Left renal pelvis (tissue), 4 donors: ENCODE measurements at places on chromosomes 16 and 17. TPM values are rescaled to one million over a fixed set of nuclear protein-coding genes. Genes with fewer than 3 reads are reported as not detected.

DNA sequence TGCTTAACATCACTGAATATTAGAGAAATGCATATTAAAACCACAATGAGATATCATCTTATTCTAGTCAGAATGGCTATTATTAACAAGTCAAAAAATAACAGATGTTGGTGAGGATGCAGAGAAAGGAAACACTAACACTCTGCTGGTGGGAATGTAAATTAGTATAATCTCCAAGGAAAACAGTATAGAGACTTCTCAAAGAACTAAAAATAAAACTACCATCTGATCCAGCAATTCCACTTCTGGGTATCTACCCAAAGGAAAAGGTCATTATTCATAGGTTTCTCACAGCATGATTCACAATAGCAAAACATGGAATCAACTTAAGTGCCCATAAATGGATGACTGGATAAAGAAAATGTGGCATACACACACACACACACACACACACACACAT is 166.4 kb downstream of the CEP112 start:
- no peak for DNase-seq

DNA sequence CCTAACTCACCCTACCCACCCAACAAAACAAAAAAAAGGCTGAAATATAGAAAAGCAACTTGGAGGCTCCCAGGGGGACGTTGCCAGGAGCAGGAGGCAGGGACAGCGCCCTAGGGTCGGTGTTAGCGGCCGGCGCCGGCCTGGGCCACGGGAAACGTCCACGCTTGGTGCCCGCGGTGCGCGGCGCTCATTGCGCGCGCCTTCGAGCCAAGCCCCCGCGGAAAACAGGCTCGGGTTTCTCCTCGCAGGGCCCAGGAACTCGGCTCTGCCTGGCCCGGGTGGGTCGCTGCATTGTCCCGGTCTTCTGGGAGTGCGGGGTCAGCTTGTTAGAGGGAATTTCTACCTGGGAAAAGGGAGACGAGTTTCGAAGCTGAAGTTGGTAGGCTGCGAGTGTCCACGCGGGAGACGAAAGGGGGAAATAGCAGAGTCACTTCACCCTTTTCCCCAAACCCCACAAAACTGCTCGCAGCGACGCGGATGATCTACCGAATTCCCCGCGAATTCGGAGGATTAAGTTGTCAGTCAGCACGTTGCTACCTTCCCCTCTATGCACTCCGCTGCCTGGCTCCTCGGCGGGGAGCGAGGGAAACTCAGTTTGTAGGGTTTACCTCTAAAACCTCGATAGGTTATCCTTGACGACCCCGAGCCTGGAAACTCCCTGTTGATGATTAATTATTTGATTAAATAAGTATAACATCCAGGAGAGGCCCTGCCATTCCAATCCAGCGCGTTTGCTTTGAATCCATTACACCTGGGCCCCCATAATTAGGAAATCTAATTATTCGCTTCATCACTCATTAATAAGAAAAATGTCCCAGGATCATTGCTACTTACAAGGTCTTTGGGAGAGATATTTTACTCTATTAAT is 751 bp upstream of the FOXC2 start:
- no peak for DNase-seq

Gene PIRT
- 0.66 TPM for polyA plus RNA-seq

GRCh38 chr17:35542990-35543389 is 5.5 kb upstream of the SLFN12L start:
- no peak for DNase-seq

GRCh38 chr17:74076446-74076845 is 127.0 kb upstream of the RPL38 start:
- DNase-seq, result no peak

DNA sequence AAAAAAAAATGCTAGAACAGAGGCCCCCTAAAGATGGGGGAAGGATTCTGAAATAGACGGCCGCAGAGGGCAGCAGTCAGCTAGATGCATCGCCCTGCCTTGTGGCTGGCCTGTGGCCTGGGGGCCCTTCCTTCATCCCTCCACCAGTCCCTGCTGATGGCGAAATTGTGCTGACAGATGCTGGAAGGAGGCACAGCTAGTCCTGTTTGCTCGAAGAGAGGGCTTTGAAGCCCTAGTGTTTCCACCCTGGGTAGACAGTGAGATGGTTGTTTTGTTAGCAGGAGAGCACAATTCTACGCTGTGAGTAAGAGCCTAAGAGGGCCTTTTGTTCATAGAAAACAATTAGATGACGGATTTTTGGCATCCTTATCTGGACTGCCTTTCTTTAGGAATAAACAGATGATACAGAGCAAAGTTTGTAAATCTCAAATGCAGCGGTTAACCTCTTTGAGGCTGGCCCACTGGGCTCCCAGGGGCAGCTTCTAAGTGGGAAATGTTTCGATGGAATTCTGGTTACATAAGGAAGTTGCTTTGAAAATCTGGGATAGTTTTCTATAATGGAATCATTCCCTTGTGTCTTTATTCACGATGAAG is 23.0 kb downstream of the VPS35L start:
- no peak for DNase-seq

GRCh38 chr17:8797621-8798175 is 1.5 kb downstream of the MFSD6L start:
- no peak for DNase-seq

DNA sequence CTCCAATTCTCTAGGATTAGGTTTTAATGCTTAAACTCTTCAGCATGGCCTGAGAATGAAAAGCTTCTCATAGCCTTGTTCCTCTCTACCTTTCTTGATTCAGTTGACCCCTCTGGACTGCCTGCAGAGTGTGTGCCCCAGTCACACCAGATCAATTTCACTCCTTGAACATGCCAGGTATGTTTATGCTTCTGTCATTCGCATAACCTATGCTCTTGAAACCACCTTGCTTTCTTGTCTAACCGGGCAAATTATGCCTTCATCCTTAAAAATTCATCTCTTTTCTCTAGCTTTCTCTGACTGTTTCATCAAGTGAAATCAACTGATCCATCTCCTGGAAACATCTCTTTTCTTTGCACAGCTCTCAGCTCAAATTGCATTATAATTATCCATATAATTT is 42.3 kb downstream of the CDH11 start:
- no peak for DNase-seq

GRCh38 chr16:27304881-27305745 is 8.7 kb upstream of the IL4R start:
- no peak for DNase-seq

DNA sequence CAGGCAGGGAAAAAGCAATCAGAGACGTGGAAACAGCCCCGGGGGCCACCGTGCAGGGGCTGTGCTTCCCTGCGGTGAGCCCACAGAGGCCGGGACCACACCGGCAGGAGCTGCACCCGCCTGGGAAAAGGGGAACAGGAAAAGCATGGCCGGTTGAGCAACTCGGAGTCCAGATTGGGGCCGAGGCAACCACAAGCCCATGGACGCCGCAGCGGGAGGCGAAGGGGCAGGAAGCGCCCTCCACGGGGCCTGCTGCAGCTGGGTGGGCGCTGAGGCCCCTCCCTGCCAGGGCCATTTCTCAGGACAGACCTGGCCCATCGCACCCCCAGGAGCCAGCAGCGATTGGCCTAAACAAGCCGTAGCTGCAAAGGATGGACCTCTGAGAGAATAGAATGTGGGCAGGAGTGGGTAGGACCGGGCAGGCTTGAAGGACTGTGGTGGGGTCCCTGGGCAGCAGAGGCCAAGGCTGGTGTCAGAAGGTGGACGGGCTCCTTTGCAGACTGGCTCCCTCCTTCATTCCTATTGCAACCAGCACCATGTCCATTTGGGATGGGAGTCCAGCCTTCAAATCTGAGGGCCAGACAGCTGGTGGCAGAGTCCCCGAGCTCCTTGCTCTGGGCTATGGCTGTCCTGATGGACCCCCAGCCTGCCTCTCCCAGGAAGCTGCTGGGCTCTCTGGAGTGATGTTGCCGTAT is 30.4 kb downstream of the COX4I1 start:
- DNase-seq, result no peak

Gene TBC1D3G
- not detected for polyA plus RNA-seq

GRCh38 chr16:23557779-23558702 is 514 bp downstream of the UBFD1 start:
- DNase-seq, result no peak

GRCh38 chr17:72717676-72718075 is 374.8 kb downstream of the SLC39A11 start:
- DNase-seq, result no peak

- DNase-seq, result no peak
Observed at GRCh38 chr16:8727131-8727806, 52.9 kb downstream of the ABAT start.

DNA sequence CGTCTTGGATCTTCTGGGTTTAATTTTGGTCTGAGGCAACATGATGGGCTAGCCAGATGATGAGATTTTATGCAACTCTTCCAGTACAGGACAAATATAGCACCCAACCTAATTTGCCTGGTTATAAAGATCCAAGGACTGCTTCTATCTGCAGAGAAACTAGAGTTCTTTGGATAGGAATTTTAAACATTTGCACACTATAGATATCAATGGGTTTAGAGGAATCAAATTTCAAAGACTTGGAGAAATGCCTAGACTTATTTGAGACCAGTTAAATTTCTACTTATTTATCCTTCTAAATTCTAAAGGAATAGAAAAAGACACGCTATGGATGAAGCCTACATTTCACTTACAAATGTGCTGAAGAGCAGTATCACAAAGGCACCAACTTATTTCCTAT is 12.6 kb downstream of the PMFBP1 start:
- no peak for DNase-seq

- DNase-seq, result no peak
Observed at GRCh38 chr16:3000540-3000939, 12.2 kb upstream of the CLDN9 start.

DNA sequence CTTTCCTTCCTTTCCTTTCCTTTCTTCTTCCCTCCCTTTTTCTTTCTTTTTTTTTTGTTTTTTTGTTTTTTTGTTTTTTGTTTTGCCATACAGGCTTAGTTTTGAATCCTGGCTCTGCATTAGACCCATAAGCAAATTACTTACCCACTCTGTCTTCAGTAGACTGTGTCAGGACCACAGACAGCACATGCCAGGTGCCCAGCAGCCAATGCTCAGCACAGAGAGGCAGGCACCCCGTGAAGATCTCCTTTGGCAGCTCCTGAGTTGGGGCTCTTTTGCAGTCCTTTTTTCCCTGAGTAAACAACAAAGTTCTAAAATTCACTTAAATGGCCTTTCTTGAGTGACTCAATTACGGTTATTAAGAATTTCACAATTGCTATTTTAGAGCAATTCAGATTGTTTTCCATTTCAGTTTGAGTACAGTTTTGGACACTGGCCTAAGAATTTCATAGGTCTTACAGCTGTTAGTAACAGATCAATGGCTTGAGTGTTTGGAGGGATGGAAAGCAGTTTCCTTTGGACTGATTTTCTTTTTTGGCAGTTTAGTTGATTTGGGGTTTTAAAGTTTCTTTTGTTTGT is 26.2 kb upstream of the SLC5A11 start:
- DNase-seq, result no peak

DNA sequence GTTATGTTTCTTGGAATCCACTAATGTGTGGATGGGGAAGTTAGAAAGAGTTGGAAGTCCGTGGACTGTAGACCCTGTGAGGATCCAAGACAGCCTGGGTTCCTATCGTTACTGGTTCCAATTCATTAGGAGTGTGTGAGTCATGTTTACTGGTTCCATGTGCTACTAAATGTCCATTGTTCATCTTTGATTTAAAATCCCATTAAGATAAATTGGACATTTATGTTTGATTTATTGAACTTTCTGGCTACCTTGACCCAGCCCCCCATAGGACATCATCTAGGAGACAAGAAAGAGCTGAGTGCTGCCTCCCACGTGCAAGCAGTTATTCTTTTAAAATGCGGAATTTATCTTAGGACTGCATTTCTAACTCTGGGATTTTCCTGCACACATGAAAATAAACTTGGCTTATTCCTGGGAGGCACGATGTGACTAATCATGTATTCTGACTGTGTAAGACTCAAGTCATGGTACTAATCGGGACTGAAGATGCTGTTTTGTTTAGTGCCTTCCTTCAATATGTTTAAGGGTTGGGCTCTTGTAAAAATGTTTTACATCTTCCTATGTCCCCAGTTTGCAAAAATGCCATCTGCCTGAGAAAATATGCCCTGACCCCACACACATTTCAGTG is 53.4 kb downstream of the RGS9 start:
- no peak for DNase-seq

Gene KSR1
- 72.8 TPM for polyA plus RNA-seq

DNA sequence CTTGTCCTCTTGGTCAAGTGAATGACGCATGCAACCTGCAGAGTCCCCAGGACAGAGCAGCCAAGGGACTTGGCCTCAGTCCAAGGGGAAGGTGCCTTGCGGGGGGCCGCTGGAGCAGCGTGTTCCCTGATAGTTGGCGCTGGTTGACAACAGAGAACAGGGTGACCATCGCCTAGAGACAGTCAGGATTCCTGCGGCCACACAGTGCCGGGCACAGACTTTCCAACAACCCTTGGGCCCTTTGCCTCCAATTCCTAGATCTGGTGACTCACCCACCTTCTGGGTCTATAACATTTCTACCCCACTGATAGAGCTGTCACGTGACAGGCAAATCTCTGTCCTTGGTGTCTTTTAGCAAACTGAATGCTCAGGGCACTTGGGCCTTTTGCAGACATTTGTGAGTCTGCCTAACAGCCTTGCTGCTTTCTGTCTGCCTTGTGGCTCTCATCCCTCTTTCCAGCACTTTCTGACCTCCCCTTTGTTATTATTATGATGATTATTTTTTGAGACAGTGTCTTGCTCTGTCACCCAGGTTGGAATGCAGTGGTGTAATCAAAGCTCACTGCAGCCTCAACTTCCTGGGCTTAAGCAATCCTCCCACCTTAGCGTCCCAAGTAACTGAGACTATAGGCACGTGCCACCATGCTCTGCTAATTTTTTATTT is 11.9 kb upstream of the TEDC2 start:
- DNase-seq, result no peak

Gene RPS15A
- 2,301 TPM for polyA plus RNA-seq

Gene ZNF594
- 20.7 TPM for polyA plus RNA-seq

Gene TM4SF5
- polyA plus RNA-seq, result 2.9 TPM

GRCh38 chr16:87182759-87183158 is 134.4 kb downstream of the C16orf95 start:
- no peak for DNase-seq

DNA sequence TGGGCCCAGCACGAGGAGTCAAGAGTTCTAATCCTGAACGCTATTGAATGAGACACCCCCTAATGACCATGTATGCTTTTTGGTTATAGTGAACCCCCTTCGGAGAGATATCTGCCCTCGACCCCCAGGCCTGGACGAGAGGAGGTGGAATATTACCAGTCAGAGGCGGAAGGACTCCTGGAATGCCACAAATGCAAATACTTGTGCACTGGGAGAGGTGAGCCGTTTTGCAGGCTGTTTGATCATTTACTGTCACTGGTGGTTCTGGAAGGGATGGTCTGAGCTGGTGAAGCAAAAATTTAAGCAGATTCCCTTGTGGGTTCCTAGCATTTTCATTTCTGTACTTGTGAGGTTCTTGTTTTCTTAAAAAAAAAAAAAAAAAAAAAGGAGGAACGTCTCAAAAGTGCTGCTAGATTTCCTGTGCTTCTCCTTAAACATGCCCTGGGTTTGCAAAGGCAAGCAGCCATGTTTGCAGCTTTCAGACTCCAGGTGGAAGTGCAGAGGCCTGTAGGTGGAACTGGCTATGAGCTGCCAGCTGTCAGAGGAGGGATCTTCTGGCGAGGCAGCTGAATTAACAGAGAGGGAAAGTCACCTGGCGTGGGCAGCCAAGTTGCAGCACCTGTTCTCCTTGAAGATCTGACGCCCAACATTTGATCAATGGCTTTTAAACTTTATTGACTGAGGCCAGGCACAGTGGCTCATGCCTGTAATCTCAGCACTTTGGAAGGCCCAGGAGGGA is 3.5 kb downstream of the MARVELD3 start:
- DNase-seq, result no peak

Gene TSPAN10
- polyA plus RNA-seq, result 2.1 TPM
